ENCODE measurements at places on chromosomes 16 and 17.

- peak; percentile 22 for DNase-seq
Measured at GRCh38 chr16:82133798-82134197, 36.2 kb downstream of the MPHOSPH6 start.

GRCh38 chr16:24844101-24845030 lies 1.4 kb upstream of the SLC5A11 start:
- no peak for DNase-seq

GRCh38 chr17:16991349-16992009 lies 19.6 kb upstream of the TNFRSF13B start:
- peak; percentile 68 for DNase-seq

- no peak for DNase-seq
Measured at GRCh38 chr17:5700745-5701144, 116.4 kb upstream of the NLRP1 start.

DNA sequence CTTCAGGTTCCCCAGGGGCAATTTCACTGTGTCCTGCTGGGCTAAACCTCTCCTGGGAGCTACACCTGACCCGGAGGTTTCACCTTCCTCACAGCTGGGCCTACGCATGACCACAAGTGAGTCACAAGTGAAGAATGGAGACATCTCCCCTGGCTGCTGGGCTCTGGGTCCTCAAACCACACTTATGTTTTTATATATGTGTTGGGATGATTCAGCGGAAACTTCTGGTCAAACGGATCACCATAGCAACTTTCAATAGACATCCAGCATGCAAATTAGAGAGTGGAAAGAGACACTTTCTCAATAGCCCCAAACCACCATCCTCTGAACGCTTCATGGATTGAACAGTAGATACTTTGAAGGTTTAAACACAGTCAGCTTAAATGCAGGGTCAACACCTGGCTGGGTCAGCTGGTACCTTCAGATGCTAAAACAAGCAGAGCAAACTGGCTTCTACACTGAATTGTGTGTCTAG lies 28.0 kb upstream of the MAF start:
- peak; percentile 84 for DNase-seq

GRCh38 chr16:17491140-17491662 lies 20.4 kb upstream of the XYLT1 start:
- DNase-seq, result peak; percentile 9

DNA sequence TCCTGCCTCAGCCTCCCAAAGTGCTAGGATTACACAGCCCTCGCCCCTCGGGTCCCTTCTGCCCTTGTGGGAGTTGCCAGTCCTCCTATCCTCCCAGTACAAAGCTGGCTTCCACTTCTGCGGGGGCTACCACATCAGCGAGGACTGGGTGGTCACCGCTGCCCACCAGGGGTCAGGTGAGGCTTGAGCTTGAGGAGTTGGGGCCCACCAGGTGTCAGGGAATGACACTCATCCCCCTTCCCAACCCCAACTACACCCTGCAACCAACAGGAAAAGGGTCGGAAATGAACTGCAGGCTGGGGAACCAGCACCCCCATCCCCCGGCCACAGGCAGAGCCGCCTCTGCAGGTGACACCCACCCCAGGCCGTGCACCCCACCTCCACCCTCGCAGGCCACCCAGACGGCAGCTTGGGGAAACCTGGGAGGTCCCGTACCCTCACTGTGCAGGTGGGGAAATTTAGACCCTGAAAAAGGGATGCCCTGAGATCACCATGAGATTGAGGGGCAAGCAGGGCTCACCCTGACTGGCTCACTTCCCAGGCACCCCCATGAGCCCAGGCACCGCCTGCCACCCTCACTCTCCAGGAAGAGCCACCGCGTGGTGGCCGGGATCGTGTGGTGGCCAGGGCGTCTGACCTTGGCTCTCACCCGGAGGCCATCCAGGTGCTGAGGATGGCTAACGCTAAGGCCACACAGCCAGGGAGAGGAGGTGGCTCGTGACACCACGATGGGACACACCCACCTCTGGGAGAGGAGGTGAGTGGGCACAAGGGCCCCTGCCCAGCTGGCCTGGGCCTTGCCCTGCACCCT lies 8.0 kb downstream of the CTRB1 start:
- no peak for DNase-seq

DNA sequence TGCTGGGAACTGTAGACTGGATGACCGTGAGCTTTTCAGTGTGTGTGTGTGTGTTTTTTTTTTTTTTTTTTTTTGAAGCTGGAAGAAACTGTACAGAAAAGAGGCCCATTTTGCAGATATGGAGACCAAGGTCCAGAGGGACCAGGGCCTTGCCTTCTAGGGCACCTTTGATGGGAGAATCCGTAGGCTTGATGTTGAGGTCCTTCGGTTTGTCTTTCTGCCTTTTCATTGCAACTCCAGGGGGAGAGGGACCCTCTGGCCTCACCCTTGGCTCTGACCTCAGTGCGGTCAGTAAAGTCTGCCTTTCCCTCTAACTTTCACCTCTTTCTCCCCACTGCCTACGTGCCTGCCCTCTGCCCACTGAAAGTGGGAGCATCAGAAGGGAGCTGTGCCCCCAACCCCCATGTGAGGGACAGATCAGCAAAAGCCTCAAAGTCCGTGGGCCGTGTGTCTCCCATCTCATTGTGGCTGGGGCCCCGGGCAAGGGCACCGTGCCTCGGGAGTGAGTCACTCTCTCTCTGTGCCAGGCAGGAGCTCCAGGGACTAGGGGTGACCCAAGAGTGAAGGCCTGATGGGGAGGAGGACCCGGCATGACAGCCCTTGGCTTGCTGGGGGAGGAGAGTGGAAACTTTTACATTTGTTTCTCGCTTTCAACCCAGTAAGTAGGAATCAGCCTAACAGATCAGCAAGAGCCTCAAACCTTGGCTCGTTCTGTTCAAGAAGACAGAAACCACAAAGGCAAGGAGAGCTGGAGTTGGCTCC lies 123.6 kb downstream of the CMIP start:
- DNase-seq, result no peak

GRCh38 chr17:3851461-3852100 lies 5.5 kb upstream of the NCBP3 start:
- no peak for DNase-seq

- DNase-seq, result no peak
Measured at GRCh38 chr17:81483862-81484194, 28.8 kb downstream of the ACTG1 start.

- DNase-seq, result no peak
Measured at GRCh38 chr17:64004903-64005733, 7.0 kb downstream of the PRR29 start.

- no peak for DNase-seq
Measured at GRCh38 chr16:2032285-2033056, 5.8 kb downstream of the NHERF2 start.

GRCh38 chr16:17607075-17607509 lies 136.3 kb upstream of the XYLT1 start:
- DNase-seq, result no peak

DNA sequence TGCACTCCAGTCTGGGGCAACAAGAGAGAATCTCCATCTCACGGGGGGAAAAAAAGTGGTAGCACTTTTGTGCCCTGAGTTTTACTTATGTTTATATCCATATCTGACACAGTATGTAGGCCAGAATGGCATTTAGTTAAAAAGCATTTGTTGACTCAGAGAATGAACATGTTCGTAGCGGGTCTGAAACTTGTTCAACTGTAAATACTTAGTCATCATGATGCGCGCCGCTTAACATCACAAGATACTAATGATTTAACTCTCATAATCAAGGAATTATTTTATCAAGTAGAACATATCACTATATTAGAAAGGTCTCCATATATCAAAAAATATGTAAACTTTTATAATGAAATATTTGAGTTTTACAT lies 55.3 kb upstream of the ITGA2B start:
- DNase-seq, result no peak

GRCh38 chr16:17419266-17419665 lies 51.5 kb downstream of the XYLT1 start:
- DNase-seq, result no peak

DNA sequence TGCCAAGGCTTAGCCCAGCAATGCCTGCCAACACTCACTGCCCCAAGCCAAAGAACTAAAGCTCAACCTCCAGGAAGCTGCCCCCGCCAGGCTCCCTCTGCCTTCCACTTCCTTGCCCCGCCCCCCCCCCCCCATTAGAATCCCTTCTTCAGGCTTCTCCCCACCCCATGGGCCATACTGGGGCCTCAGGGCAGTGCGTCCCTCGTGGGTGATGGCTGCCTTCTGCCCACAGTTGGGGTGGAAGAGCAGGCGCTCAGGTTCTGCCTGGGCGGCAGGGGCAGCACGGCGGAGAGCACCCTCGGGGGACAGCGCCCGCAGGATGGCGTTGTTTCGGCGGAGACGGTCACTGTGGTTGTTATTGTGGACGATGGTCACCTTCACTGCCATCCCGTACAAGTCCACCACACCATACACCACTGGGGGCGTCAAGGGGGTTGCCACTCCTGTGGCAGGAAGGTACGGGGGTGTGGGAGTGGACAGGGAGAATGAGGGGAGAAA lies 4.1 kb downstream of the NEURL4 start:
- no peak for DNase-seq

GRCh38 chr16:64453646-64454045 lies 668.2 kb downstream of the CDH11 start:
- no peak for DNase-seq

GRCh38 chr17:61404663-61404912 lies 4.9 kb downstream of the TBX2 start:
- DNase-seq, result no peak

- DNase-seq, result no peak
Measured at GRCh38 chr17:6452471-6453266, 8.4 kb downstream of the PIMREG start.

DNA sequence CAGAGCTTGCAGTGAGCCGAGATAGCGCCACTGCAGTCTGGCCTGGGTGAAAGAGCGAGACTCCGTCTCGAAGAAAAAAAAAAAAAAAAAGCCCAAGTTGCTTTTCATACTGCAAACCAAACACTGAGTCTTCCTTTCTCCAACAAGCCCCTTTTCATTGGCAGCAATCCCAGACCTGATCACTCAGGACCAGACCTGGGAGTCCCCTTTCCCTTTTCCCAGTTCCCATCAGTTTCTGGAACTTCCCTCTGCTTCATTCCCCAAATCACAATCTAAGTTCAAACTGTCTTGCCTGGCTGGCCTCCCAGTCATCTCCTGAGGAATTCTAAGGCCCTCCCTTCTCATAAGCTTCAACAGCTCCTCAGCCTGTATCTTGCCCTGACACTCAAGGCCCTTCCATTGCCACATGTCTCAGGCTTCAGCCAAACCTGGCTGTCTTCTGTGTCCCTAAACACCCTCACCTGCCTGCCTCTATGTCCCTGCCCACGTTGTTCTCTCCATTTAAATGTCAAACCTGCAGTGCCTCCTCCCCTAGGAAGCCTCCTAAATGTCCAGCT lies 11.8 kb upstream of the PHF12 start:
- no peak for DNase-seq

DNA sequence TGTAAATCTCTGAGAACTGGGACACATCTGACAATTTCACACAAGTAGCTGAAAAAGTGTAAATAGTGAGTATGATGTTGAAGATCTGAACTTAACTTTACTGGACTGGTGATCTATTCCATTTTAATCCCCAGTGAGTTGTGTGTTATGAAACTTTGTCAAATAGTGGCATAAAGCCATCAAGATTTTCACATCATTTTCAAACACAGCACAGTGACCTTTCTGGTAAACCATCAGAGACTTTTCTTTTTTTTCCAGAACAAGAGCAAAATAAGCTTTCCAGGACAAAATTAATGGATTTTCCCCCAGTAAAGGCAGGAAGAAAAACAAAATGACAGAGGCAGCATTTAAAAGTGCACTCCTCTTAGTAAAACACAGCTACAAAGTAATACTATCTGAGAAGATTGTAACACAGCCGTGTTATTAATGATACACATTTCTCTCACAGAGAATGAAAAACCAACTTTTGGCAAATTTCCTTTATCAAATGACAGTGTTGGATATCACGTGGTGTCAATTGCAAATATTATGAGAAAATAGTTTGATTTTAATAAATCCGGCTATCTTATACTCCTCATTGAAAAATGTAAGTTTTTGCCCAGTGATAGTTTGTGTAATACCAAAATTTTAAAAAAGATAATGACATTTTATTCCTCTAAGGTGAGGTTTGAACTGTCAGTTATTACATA lies 16.8 kb upstream of the COL1A1 start:
- DNase-seq, result no peak

DNA sequence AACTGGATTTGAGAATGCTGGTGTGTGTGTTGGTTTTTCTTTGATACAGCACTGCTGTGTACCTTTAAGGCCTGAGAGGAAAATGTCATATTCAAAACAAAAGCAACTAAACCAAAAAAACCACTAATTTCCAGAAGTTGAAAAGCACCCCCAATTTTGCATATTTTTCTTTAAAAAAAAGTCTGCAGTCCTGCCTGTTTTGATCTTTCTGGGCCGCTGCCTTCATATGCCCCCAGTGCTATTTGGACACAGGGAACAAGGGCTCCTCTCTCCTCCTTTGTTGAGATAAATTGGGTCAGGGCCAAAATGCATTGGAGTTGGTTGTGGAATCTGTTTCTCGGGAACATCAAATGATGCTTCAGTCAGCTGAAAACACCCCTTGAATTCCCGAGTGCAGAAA lies 26.9 kb downstream of the GPT2 start:
- no peak for DNase-seq

DNA sequence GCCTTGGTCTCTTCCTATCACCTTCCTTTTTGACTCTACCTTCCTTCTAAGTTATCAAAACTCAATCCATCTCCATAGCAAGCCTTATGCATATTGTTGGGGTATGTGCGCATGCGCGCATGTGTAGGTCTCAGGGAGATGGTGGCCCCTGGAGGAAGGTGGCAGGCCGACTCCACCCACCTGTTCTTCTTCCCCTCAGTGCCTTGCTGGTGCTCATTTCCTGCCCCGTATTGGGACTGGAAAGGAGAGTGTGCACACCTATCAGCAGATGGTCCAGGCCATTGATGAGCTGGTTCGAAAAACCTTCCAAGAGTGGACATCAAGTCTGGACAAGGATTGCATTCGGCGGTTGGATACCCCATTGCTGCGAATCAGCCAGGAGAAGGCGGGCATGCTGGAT lies 25.2 kb downstream of the DNAH2 start:
- DNase-seq, result no peak

GRCh38 chr17:1630662-1631061 lies 2.0 kb upstream of the SLC43A2 start:
- DNase-seq, result no peak

DNA sequence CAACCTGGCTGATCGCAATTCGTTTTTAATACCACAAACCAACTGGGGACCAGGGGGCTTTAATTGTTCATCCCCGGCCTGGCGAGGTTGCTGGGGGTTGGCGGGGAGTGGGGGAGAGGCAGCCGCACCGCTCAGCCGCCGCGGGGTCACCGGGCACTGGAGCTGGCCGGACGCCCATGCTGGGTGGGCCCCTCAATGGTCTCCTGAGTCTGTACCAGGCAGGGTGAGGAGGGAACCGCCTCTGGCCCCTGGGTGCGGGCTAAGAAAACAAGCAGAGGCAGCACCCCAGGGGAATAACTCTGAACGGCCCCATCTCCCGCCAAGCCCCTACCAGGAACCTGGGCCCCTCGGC lies 43.9 kb downstream of the ACTG1 start:
- DNase-seq, result no peak
